ENCODE measurements at places on chromosomes 11 and 22.

DNA sequence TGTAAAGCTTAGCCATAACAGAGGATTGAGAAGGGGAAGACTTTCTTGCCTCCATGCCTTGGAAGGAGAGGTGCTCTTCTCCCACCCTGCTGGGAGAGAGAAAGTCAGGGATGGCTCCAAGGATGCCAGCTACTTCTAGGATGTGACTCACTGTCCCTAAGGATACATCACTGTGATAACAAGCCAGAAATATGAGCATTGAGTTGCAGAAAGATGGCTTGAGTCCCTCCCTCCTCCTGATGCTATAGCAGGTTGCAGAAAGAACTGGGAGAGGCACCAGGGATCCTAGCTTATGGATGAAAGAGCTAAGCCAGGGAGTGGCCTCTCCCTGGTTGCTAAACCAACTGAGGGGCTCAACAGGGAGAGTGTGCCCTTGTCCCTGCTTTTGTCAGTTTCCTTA is 27.8 kb upstream of the FJX1 start:
- no peak for DNase-seq

- DNase-seq: no peak
Measured at GRCh38 chr11:3340025-3340424, 38.9 kb downstream of the ZNF195 start.

GRCh38 chr11:27373856-27374602 is 11.0 kb upstream of the CCDC34 start:
- no peak for DNase-seq

GRCh38 chr22:35204807-35205775 is 52.2 kb upstream of the HMGXB4 start:
- peak; percentile 34 for DNase-seq

GRCh38 chr11:115933564-115933963 is 429.3 kb upstream of the CADM1 start:
- DNase-seq: no peak

DNA sequence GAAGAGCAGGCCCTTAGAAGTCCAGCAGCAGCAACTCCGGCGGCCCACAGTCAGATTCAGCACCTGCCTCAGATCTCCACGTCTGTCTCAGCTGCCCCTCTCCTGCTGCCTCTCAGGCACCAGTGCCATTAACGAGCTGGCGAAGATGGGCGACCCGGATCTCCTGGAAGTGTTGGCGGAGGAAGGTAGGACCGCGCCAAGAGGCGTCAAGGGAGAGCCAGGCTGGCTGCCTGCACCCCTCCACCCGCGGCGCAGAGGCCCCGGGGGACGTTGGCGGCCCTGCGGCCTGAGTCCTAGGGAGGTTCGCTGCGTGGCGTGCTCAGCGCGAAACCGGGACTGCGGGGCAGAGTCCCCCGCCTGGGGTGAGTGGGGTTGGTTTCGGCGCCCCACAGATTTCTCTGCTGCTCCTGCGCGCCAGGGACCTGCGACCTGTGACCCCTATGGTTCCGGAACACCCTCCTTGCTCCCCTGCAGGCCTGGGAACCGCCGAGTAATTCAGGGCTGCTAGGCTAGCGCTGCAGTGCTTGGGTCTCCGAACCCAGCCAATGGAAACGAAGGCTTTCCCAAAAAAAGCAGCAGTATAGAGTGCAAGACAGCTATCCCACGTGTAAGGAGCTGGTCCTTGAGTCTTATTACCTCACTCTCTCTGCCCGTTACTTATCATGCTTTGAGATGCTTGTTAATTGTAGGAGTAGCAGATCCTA is 615 bp downstream of the ANO5 start:
- DNase-seq: peak; percentile 46

DNA sequence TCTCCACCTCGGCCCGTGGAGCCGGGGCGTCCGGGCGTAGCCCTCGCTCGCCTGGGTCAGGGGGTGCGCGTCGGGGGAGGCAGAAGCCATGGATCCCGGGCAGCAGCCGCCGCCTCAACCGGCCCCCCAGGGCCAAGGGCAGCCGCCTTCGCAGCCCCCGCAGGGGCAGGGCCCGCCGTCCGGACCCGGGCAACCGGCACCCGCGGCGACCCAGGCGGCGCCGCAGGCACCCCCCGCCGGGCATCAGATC is 439 bp downstream of the YAP1 start:
- no peak for DNase-seq

DNA sequence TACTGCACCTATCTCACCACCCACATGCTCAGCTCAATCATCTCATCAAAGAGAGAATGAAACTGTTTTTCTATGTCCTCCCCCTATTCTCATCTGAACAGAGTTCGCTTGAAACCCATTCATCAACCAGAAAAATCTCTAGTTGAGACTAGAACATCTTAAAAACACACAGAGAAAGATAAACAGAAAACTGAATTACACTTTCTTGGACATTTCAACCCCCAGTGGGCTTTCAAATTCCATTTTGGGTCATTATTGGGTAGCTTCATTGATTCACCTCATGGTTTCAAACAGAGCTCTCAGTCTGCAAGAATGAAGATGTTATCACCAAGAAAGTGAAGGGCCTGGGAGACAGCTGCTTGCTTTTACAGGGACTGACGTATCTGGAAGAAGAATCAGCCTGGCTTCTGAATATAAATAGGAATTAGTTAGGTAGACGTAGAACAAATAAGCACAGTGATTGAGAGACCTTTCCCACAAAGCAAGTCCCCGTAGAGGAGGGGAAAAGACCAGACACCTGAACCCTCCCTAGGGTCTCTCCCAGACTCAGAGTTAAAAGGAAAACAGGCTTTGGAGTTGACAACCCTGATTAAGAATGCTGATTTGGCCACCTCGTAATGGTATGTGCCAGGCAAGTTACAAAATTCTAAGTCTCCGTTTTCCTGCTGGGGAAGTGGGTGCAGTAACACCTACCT is 155.7 kb downstream of the BBOX1 start:
- peak; percentile 45 for DNase-seq

DNA sequence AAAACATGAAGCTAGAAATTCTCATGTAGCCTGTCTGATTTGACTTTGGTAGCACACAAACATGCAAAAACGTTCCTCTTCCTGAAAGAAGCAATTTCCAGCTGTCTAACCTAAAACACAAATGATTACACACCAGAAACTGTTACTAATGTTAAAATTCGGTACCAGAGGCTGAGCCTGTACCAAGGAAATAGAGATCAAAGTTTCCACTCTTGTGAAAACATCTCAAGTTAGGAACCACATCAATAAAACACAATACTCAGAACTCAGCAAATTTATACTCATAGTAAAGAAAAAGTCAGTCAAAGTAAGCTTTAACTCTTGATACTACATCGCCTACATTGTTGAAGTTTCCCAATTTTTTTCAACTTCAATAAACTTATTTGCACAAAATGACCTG is 107.8 kb downstream of the FCHSD2 start:
- DNase-seq: no peak

DNA sequence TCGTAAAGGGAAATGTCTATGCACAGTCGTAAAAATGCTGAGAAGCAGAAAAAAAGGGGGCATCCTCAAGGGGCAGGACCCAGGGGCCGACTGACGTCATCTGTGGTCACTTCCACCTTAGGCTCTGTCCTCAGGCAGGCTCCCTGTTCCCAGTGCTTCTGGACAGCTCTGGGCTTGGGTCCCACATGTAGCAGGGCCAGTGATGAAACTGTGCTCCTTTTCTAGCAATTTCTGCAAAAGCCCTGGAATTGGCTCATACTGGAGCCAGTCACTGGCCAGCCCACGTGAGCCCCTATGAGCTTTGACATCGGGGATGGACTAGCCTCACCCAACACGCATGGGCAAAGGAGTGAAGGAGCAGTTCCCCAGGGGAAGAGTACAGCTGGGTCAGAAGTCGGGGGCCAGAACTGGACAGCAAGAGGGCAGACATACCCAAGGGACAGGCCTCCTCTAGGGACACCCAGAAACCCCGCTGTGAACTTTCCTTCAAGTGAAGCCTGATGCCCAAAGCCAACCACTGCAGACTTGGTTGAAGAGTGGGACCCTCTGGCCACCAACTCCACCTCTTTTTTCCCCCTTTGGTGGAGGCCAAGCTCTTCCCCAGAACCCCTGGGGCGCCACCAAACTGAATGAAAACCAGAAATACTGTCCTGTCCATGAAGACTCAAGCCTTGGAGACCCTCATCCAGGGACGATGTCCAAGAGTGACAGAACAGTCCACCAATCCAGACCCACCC is 1349.0 kb downstream of the BRD1 start:
- no peak for DNase-seq

DNA sequence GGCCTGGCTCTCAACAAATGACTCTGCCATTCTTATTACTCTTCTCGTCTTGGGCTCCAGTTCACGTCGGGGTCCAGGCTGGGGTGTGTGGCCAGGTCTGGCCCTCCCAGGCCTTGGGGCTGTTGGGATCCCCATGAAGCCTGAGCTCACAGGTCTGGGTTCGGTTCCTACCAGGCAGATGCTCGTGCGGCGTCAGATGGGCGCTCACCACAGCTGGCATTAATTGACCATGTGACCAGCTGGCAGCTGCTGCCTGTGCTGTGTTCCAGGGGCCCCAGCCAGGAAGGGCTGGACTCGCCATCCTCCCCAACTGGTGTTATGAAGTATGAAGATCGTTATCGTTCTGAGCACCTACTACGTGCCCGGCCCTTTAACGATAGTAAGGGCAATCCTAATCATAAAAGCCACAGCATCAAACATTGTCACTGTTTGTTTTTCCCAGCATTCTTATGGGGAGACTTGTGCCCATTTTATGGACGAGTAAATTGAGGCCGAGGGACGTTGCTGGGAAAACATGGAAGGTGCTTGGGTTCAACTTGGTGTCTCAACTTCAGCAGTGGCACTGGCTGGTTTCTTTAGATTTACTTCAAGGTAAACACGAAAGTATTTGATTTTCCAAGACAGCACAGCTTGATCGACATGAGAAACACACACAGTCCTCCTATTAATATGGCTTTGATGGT is 26.8 kb upstream of the CACNG2 start:
- no peak for DNase-seq

DNA sequence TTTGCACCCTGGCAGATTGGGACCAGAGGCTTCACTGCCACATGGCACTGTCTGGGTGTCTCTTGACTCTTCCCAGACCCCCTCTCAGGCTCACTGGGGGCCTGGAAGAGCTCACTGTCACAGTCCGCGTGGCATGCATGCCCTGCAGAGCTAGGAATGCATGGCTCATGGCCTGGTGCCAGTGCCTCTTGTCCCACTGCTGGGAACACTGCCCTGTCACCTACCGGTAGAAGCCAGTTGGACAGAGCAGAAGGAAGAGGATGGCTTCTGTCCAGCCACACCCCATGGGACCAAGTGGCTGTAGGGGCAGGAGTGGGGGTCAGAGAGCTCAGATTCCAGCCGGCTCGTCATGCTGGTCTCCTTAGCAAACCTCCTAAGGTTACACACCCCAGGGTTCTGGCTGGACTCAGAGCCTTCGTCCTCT is 29.7 kb downstream of the MB start:
- DNase-seq: peak; percentile 83

DNA sequence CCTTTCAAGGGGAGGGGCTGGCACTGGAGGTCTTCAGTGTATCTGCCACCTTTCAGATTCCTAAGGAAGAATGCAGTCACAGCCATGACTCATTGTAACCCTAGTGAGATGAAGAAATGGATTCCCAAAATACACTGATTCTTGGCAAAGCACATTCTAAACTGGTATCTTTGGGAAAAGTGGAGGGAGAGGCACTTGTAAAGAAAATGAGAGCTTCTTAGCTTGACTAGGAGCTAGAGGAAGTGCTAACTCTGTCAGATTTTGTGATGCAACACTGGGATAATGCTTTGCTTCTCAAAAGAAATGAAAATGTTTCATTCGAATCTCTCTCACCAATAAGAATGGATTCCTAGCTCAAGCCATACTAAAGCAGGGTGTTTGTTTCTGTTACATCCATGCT is 14.3 kb downstream of the NRIP3 start:
- no peak for DNase-seq

GRCh38 chr11:128226106-128226716 is 361.1 kb downstream of the ETS1 start:
- DNase-seq: no peak

GRCh38 chr11:119637481-119637880 is 91.5 kb downstream of the NECTIN1 start:
- no peak for DNase-seq

- peak; percentile 99 for DNase-seq
Measured at GRCh38 chr11:72040491-72041363, 39.6 kb downstream of the NUMA1 start.

GRCh38 chr11:86678296-86678695 is 5.9 kb upstream of the ME3 start:
- DNase-seq: peak; percentile 76

- peak; percentile 86 for DNase-seq
Measured at GRCh38 chr11:47589977-47590861, 3.7 kb downstream of the FAM180B start.

DNA sequence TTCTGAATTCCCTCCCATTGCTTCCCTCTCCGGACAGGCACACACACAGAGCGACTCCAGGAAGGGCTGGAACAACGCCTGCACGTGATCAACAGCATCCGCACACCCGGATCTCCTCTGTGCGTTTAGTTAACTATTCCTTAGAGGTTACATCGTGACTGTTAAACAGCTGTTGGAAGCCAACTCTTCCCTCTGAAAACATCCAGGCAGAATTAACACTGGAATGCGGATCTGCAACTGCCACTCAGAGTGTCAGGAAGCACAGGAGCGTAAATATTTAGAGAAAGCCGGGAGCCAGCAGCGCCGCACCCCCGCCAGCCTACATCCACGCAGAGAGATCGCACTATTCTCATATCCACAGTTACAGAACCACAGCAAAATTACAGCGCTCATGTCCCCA is 46.2 kb downstream of the SHANK2 start:
- peak; percentile 90 for DNase-seq

- no peak for DNase-seq
Measured at GRCh38 chr11:121968638-121969037, 147.4 kb downstream of the BLID start.

All from tongue (tissue), 3 donors.